Caki2 (cell line): ENCODE measurements at places on chromosomes 7 and 10.

DNA sequence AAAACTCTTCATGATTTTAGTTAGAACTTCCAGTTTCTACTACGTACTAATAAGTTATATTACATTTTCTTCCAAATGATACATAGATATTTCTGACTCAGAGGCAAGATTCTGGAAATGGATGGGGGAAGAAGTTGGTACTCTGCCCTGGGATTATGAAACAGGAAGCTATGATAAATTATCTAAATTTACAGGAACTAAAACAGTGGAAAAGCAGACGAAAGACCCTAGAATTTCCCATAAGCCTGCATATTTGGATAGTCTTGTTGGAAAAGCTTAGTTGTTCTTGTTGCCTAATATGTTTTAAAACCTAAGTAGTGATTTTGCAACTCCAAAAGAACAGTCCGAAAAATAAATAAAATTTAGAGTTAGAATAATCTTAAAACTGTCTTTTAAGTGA lies 21.8 kb downstream of the CFAP69 start:
- no peak for DNase-seq

GRCh38 chr10:688312-689120 lies 952 bp downstream of the DIP2C start:
- DNase-seq = peak; percentile 42

DNA sequence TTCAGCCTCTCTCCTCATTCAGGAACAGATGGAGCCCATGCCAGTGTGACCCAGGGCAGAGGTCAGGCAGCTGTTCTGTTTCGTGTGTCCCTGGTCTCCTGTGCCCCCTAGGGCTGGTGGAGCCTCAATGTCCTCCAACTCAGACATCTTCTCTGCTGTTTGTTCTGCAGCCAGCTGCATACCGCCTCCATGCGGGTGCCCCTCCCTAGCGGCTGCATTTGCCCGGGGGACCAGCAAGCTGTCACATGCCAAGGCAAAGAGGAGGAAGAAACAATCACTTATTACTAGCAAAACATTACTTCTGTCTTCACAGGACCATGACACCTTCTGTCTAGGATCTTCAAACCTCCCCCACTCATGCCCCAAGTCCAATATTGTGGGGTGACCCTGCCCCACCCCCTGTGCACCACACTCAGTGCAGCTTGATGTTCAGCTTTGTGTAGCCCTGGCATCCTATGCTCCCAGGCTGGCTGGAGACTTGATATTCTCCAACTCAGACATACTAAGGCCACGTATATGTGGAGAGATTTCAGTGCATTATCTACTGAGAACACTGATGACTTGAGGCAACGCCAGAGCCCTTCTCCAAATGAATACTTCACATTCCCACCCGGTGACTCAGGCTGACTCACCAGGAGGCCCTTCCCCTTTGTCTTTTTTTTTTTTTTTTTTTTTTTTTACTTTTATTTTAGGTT lies 188.9 kb downstream of the SKIDA1 start:
- DNase-seq = peak; percentile 98

DNA sequence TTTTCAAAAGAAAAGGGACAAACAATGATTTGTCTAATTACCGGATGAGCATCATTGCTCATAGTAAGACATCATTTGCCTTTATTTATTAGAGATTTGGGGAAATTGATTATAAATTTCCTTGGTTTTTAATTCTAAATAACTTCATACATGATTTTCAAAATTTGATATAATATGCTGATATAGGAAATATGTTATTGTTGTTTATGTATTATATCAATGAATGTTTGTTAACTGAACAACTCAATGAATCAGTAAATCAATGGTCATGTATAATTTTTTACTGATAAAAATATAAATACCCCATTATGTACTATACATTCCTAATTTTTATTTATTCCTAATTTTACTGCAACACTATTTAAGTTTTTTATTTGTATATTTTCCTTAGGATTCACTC lies 257.3 kb downstream of the TSPAN12 start:
- DNase-seq = no peak

DNA sequence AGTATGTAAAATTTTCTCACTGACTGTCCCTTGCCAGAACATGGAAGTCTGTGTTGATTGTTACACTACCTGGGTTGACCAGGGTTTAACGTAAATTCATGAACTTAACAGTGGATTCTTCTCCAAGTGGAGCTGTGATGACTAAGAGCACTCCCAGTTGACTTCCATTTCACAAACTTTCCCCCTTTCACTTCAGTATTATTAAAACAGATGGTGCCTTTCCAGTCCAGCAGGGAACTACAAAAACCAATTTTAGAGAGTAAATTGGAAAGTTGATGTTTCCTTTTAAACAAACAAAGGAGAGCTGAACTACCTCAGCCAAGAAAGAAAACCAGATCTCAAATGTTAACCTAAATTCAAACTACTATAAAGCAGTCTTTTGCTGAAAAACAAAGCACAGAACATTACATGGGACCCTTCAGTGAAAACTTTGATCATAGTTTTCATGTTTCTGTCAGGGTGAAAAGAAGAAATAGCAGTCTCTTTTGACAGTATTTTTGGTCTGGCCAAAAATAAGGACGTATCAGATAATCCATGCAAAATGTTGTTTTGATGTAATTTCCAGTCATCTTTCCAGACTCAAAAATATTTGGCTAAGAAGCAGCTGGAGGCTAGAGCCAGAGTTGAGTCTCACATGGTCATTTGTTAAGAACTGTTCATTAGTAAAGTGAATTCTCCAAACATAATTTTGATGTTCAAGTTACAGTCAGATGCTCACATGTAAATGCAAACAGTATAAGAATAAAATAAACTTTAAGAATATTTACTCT lies 479.9 kb upstream of the AKR1E2 start:
- DNase-seq = no peak

GRCh38 chr10:34297541-34298345 lies 517.4 kb downstream of the PARD3 start:
- DNase-seq = no peak

DNA sequence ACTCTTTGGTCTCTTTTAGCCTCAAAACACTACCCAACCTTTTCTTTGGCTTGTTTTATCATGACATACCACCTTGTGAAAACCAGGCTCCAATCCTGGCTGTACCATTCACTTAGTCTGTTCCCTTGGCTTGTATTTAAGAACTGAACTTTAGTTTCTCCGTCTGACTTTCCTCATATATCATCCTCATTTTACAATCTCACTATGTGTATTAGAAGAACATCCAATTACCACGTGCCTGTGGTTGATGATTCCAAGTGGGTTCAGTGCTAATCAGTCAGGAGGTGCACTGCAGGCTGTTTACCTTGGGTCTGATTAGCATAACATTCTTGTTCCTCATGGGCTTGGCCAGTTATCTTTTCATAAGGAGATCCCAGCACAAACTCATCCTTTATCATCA lies 144.8 kb upstream of the KLF14 start:
- DNase-seq = no peak

- no peak for DNase-seq
Measured at GRCh38 chr10:3950676-3951275, 165.8 kb upstream of the KLF6 start.

GRCh38 chr10:75919913-75920312 lies 488.5 kb downstream of the LRMDA start:
- DNase-seq = no peak

DNA sequence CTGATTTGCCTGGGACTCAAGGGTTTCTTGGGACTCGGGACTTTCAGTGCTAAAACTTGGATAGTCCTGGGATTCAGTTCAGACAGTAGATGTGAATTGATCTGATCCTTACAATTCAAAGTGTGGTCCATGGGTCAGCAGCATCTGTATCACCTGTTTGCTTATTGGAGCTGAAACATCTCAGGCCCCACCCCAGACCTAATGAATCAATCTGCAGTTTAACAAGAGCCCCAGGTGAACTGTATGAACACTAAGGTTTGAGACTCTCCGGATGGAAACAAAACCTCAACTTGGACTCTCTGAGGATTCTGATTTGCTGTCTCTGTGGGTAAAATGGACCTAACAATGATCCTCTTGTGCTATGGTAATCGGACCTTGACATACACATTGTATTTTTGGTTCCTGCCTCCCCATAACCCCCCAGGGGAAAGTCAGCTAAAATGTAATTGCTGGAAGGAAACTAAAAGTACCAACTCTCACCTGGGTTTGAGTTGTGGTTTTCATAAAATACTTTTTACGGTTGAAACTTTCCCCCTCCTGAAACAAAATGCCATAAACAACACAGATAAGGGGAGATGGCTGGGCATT lies 11.7 kb downstream of the CYP26A1 start:
- no peak for DNase-seq

DNA sequence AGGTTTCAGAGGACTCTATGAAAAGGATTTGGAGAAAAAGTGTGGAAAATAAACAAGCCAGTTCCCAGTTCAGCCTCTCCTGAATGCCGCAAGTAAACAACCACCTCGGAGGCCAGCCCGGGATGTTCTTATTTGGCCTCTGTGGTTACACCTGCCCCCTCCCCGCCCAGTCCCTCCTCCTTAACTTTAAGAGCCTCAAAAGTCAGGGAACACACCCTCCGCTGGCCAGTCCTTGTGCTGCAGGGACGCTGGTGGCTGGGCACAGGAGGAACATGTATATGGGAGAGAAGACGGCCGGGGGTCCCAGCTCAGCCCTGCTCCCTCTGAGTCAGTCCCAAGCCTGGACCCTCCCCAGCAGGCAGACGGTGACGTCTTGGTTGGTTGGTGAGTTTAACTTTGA lies 6.1 kb downstream of the CHST3 start:
- DNase-seq = peak; percentile 67

GRCh38 chr10:60073781-60074656 lies 167.7 kb upstream of the CCDC6 start:
- no peak for DNase-seq

DNA sequence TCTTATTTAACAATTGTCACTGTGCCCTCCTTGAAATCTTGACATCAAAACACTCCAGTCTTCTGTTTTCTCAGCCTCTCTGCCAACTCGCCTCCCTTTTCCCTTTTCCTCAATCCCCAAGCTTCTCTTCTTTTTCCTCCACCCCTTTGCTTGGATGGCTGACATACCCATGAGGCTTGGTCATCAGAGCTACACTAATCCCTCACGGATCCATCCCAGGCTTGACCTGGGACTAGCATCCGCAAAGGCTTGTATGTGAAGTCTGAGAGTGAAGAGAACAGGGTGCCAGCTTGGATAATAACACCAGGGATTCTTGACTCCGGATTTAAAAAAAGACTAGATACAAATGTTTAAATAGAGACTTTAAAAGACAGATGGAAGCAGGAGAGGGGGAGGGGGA lies 428.8 kb upstream of the C7orf33 start:
- DNase-seq = no peak

DNA sequence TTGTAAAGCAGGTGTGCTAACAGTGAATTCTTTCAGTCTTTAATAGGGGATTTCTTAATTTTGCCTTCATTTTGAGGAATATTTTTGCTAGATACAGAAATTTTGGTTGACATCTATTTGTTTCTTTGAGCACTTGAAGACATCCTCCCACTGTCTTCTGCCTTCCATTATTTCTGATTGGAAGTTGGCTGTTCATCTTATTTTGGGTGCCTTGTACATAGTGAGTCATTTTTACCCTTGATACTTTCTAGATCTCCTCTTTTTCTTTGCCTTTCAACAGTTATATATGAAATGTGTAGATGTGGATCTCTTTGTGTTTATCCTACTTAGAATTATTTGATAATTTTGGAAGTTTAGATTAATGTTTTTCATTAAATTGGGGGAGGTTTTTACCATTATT lies 631.0 kb downstream of the AUTS2 start:
- no peak for DNase-seq

GRCh38 chr10:482848-483247 lies 206.6 kb downstream of the DIP2C start:
- no peak for DNase-seq

DNA sequence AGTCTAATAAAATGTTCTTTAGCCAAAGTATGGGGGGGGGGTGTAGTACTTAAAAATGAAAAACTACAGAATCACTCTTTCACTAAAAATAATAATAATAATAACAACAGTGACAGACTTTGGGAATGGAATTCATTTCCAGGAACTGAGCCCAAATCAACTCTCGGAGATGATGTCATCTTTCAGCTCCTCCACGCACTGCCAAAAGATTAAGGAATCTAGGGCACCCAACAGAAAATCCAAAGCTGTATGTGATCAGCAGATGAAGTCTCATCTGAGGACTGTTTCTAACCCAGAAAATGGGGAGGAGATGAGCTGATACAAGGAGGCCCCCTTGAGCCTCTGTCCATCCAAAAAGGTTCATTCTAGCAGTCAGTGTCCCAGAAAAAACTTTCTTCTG lies 54.5 kb downstream of the GRB10 start:
- DNase-seq = no peak

- DNase-seq = no peak
Measured at GRCh38 chr7:74606101-74606908, 51.2 kb upstream of the GTF2I start.

DNA sequence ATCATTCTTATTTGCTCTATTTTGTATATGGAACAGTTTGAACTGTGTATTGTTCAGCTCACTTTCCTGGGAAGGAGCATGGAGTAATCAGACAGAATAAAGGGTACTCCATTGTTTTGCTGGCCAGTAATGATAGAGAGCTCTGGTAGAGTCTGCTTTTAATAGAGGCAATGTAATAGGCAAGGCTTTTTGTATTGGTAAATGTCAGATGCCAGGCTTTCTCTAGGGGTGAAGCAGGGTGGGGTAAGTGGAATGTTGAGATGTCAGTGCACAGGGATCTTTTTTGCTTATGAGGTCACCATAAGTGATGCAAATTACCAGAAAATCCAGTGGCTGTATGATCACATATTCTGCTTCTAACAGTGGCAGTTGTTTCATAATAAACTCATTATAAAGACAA lies 1088.3 kb upstream of the SORCS1 start:
- DNase-seq = no peak
